ENCODE measurements at places on chromosomes 16 and 17.

- no peak for DNase-seq
Observed at GRCh38 chr17:35729405-35729833, 2.0 kb upstream of the RASL10B start.

DNA sequence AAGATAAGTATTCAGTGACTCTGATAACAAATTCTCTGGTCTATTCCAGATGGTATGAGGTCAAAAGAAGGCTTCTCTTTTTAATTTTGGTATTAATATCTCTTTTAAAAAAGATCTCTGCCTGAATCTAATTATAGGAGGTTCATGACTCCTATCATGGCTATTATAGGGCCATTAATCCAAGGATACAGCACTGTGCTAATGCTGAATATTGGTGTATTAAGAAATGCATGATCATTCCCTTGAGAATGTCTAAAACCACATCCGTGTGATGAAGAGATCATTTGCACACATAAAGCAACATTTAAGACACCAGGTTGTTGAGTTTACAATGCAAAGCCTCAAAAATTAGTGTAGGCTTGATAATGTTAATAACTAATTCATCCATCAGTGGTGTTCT is 160.4 kb upstream of the MON1B start:
- DNase-seq = no peak

GRCh38 chr17:50682938-50683337 is 24.8 kb downstream of the ANKRD40 start:
- DNase-seq = no peak

- DNase-seq = no peak
Observed at GRCh38 chr16:84927621-84928591, 83.4 kb downstream of the ZDHHC7 start.

- no peak for DNase-seq
Observed at GRCh38 chr17:73240561-73240960, 21.1 kb downstream of the CPSF4L start.

- no peak for DNase-seq
Observed at GRCh38 chr17:61461967-61462718, 9.9 kb downstream of the TBX4 start.

All from kidney glomerular epithelial cell (primary cell).